ENCODE measurements at places on chromosomes 11 and 22. TPM values are rescaled to one million over a fixed set of nuclear protein-coding genes. Genes with fewer than 3 reads are reported as not detected.

The LARGE2 gene
- not detected for total RNA-seq

- peak; percentile 40 for DNase-seq
These were observed 23.5 kb downstream of the FZD4 start for GRCh38 chr11:86931548-86932258.

DNA sequence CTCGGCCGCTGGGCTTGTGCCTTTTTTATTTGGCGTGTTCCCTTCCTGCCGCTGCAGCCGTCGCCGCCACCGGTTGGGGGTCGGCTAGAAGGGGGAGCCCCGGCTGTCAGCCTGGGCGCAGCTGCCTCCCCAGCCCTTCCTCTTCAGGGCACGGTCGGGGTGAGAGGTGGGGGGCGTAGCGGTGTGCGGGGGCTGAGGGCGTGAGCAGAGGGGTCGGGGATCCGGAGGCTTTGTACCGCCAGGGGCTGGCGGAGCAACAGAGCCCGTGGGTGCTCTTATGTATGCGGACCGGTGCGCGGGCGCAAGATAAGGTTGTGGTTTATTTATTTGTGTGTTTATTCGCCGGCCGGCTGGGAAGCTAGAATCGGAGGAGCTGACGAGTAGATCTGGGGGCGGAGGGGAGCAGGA is 477 bp downstream of the ZBTB16 start:
- DNase-seq: no peak

- no peak for DNase-seq
These were observed 18.1 kb upstream of the TSKU start for GRCh38 chr11:76764941-76765665.

The TPCN2 gene
- total RNA-seq: 2.4 TPM

The PRRG4 gene
- total RNA-seq: 0.13 TPM

DNA sequence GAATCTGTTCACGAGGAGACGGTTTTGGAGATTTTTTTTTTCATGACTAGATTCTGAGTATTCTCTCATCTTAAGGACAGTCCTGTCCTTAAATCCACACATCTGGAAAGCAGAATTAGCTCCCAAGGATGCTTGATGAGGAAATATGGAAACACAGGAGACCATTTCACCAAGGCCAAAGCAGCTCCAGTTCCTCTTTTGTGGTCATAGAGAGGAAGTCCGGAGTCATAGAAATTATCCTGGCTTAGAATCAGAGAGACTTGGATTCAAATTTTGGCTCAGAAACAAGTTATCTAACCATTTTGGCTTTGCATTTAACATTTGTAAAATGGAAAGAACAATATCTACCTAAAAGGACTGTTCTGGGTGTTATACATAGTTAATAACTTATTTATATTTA is 7.3 kb upstream of the TEAD1 start:
- DNase-seq: no peak

The RAG2 gene
- not detected for total RNA-seq

DNA sequence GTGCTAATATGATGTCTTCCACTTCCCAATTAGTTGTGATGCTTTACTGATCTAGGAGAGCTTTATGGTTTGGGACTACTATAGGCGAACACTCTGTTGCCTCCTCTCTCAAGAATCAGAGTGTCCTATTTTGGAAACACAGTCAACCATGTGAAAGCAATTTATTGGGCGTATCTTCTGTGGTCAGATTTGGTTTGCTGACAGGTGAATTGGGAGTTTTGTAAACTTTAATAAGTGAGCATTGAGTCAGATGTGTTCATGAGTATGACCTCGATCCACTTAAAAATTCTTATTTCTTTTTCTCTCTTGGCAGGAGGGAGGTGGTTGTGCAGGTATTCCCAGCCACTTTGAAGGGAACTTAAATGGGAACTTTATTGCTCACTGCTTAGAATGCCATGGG is 4.4 kb downstream of the CAT start:
- DNase-seq: no peak

GRCh38 chr11:35554491-35555437 is 29.3 kb upstream of the PAMR1 start:
- no peak for DNase-seq

The CRYBB3 gene
- not detected for total RNA-seq

- DNase-seq: peak; percentile 56
These were observed 395.7 kb downstream of the MN1 start for GRCh38 chr22:27405672-27406388.

The MAJIN gene
- not detected for total RNA-seq

The RASGRP2 gene
- not detected for total RNA-seq

The CHRM1 gene
- 1.3 TPM for total RNA-seq

The APOBEC3C gene
- 2.0 TPM for total RNA-seq

- DNase-seq: no peak
These were observed 30.6 kb downstream of the APOL6 start for GRCh38 chr22:35678836-35679235.

DNA sequence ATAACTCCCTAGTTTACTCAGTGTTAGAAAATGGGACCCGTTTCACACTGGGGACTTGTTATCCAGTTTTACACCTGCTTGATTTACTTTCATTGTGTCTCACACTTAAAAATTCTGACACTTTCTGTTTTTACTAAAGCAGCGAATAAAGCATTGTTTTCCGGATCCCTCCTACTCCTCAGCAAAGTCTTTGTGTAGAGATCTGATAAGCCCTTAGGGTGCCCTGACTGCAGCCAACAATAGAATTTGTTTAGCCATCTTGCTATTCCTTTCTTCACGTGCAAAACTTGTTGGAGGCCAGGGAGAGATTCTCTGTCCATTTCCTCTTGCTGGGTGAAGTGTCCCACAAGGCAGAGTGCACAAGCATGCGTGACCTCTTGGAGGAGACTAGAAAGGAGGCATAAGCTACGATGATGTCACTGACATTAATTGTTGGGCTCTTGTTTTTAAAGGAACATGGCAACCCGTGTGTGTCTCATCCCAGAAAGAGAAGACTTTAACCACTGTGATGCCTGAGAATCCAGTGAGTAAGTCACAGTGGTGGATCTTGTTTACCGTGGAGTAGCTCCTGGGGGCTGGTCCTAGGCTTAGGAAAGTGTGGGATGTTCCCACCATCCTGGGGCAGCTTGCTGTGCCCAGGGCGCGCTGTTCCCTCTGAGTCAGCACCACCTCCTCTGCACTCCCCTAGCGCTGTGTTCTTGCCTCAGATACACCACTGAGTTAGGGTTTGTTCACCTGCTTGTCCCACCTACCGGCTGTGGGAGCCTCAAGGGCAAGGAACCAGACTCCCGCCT is 27.7 kb downstream of the MICAL2 start:
- peak; percentile 94 for DNase-seq

The OR10G4 gene
- total RNA-seq: not detected

The BARX2 gene
- total RNA-seq: not detected

DNA sequence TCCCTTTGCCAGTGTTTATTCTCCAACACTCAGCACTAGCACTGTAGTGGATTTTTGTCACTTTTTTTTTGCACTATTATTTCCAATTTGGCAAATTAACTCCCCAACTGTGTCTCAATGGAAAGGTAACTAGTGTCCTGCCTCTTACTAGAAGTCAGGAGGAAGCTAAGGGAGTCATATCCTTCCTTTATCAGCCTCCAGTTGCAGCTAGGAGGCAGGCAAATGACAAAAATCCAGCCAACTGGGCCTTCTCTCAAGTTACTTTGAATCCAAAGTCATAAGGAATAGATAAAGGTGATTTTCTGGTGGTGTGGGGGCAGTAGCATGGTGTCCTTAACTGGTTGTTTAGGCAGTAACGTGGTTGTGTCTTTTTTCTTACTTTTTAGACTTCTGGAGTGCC is 15.6 kb upstream of the P4HA3 start:
- DNase-seq: no peak

DNA sequence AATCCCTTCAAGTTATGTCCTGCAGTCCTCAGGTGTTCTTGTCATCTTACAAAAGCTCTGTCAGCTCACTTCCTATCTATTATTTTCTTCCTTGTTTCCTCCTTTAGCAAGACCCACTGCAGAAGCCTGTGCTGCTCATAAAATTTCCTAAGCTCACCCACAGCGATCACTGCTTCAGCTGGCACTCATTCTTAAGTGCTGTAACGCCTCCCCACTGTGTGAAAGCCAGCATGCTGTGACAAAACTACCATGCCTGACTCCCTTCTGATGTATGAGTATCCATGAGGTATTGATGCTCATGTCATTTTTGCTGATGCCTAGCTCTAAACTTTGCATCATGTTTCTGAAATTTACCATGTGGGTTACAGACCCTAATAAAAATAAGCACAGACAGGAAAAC is 41.5 kb upstream of the CNTN5 start:
- no peak for DNase-seq

DNA sequence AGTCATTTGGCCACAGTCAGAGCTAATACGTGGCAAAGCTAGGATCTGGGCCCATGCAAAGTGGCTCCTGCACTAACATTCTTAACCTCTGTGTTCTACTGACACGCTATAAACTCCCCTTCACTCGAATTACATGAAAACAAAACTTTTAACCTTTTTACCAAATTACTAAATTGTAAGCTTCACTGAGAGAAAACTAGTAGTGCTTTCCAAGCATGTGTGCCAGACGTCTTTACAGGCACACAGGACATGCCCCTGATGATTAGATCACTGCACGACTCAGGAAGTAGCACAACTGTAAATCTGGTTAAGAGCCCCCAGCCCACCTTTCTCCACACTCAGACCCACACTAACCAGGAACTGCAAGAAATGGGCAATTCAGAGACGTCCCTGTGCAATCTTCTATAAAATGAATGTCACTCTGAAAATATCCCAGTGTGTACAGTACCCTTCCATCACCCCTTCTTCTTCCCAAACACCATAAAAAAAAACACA is 16.1 kb downstream of the PHF21A start:
- DNase-seq: no peak

DNA sequence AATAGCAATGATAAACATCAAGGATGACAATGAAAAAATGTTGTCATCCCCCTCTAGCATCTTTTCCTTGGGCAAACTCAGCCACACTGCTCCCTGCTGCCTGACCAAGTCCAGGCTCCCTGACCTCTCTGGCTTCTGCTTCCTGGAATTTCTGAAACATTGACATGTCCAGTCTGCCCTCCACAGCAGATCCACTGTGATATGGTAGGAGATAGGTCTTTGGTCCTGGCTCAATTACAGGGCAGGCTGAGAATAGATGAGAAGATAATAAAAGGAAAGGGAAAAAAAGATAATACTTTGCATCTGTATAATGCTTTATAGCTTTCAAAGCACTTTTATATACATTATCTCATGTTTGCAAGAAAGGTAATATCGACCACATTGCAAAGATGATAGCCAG is 417.7 kb downstream of the BUD13 start:
- DNase-seq: no peak

The OR52E4 gene
- total RNA-seq: not detected

- peak; percentile 70 for DNase-seq
These were observed 29.3 kb downstream of the LMO1 start for GRCh38 chr11:8234425-8234821.

GRCh38 chr22:46794491-46794890 is 32.0 kb downstream of the TBC1D22A start:
- no peak for DNase-seq

GRCh38 chr11:68889948-68890446 is 13.6 kb downstream of the MRPL21 start:
- DNase-seq: peak; percentile 10

The TESMIN gene
- total RNA-seq: not detected

DNA sequence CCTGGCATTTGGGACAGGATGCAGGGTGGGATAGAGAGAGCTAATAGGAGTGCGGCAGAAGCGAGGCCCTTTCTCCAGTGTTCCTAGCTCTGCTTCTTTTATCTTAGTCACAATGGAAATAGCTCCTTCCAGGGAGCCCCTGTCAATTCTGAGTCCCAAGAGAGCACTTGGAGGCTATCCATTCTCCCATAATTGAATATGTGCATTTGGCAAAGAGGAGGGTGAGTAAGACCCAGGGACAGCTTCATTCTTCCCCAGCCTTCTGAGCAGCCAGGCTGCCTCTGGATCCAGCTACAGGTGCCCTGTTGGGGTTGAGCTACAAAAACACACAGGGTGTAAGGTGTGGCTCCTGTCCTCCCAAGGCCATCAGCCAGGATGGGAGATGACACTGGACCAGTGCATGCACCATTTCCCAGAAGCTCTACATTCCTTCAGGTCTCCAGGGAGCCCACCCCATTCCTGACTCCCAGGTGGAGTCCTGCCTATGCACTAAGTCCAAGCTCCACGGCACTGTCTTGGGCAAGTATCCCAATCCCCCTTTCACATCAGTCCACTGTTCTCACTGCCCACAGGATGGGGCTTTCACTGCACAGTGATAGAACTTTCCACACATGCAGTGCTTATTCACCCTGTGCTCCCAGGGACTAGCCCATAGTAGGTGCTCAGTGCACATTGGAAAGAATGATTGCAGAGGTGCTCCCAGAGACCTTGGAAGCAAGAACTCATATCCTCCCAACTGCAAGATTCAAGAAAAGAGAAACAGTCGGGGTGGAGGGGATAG is 6.2 kb downstream of the MS4A10 start:
- no peak for DNase-seq

DNA sequence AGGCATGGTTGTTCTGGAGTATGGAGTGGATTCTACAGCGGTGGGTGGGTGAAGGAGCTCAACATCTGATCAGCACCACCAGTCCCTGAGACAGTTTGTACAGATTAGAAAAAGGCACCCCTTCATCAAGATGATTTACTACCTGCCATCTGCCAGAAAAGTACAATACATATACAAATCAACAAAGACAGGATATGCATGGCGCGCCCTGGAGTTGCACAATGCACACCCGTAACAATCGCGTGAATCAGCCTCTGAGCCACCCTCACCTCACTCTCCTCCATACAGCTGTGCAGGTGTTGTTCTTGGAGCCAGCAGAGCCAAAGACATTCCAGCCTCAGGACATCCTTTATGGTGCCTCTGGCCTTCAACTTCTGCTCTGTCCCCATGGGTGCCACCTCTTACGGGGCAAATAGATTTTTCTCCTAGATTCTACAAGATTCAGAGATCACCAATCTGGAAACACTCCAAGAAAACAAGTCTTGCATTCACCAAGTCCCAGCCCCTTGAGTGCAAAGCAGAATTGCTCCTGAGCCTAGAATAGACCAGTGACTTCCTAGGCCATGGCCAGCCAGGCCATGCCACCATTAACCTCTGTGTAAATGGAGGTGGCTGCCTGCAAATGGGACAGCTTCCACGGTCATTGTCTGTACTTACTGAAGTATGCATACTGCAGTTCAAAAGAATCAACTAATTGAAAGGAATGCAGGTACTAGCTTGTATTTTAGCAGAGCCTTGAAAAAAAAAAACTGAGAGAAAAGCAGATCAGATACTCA is 490.9 kb downstream of the SOX6 start:
- DNase-seq: no peak

Measured in MG63 (cell line).